ENCODE measurements at places on chromosomes 4 and X. TPM values are rescaled to one million over a fixed set of nuclear protein-coding genes. Genes with fewer than 3 reads are reported as not detected.

GRCh38 chr4:74543983-74544382 is 99.0 kb downstream of the AREG start:
- no peak for DNase-seq
- no peaks in the 10 kb centered on the region for H3K36me3 ChIP-seq
- no peak overlapping the region for H3K27ac ChIP-seq
- H3K4me3 ChIP-seq: no peak overlapping the region
- H3K4me1 ChIP-seq: peaks cover 2% of the 10 kb centered on the region
- no peaks in the 10 kb centered on the region for H3K27me3 ChIP-seq

GNRHR gene
- not detected for total RNA-seq

GRCh38 chr4:175970072-175970471 is 95.6 kb upstream of the WDR17 start:
- H3K27me3 ChIP-seq: no peaks in the 10 kb centered on the region
- no peak overlapping the region for H3K4me3 ChIP-seq
- H3K27ac ChIP-seq: no peak overlapping the region
- no peak for DNase-seq

ADH7 gene
- not detected for total RNA-seq

GAR1 gene
- total RNA-seq: 4.9 TPM

PRDM8 gene
- total RNA-seq: 3.7 TPM

SLITRK2 gene
- 0.42 TPM for total RNA-seq

Measured in thoracic aorta (tissue), 2 donors.